Activated T-helper 1 cell treated with anti-CD3 and anti-CD28 coated beads, Interleukin-2, amount 50 U/mL, for 16 hours (primary cell): ENCODE measurements at places on chromosomes 6 and 20.

DNA sequence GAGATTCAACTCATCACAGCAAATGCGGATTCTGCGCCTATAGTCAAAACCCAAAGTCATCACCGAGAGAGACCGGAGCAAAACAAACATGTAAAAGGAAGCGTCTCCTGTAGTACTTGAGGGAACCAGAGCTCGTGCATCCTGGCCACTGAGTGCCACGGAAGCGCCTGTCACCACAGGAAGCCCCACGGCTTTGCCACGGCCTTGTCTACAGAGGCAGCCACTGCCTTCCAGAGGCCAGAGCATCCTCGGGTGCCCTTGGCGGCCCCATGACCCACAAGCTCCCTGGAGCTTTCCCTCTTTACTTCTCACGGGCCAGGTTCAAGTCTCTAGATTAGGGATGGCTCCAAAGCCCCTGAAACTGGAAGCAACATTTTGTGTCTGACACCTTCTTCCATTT is 7.5 kb downstream of the TCFL5 start:
- DNase-seq: no peak

GRCh38 chr20:51122931-51123658 is 100.2 kb upstream of the KCNG1 start:
- no peak for DNase-seq

DNA sequence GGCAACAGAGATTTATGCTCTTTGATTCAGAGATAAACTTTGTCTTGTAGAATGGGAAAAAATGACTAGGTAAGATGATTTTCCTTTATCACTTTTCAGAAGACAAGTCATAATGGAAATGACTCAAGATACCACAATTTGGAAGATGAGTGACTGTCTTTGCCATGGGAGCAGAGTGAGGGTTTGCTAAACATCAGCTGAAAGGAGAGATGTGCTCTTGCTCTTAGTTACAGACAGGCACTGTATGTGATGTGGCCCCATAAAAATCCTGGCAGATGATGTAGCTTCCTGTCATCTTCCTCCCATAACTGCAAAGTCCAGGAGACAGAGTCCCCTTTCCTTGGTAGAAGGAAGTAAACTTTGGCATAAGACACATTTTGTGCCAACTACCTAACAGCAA is 47.6 kb downstream of the BACH2 start:
- DNase-seq: no peak

DNA sequence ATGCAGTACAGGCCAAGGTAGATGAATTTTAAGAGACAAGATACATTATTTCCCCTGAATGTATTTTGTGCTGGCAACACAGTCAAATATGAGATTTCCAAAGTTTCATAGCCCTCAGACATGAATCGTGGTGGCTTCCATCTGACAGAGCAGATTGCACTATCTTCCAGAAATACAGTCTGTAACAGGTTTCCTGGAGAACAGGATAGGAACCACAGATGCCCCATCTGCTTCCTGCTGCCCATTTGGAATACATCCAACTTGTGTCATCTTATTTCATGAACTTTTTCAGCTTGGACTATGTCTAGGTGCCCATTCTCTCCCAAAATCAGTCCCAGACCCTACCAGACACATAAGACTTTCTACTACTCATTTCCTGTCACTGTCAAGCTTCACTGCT is 426.0 kb downstream of the KIF16B start:
- no peak for DNase-seq

GRCh38 chr20:44504402-44505307 is 17.2 kb downstream of the SERINC3 start:
- no peak for DNase-seq

GRCh38 chr20:63167026-63167917 is 48.7 kb downstream of the YTHDF1 start:
- no peak for DNase-seq

- DNase-seq: no peak
These were observed 455.7 kb downstream of the CD83 start for GRCh38 chr6:14573267-14573666.

- DNase-seq: no peak
These were observed 39.8 kb upstream of the ARHGAP18 start for GRCh38 chr6:129749749-129750120.

DNA sequence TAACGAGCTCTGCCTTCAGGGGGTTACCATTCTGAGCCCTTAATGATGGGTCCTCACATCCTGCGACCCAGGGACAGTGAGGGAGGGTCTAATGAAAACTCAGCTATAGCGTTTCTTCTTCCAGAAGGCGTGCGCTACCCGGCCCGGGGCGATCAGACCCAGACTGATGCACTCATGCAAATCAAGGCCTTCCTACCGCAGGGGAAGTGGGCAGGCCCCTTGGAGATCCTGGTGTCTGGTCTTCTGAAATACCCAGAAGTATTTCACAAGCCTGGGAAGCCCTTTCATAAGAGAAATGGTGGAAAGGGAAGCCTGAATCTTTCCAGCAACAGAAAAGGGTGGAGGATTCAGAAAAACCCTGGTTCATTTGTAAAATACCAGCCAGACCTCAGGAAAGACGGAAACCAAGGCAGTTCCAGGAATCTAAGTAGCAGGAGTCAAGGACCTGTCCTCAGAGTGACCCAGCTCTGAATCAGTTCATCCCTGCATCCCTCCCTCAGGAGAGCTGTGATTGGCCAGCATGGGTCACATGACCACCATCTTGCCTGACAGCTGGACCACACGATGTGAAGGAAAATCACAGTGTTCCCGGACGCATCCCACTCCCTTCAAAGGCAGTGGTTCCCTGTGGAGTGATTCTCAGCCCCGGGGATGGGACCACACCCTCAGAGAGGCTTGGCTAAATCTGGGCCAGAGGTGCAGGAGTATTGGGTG is 12.7 kb downstream of the BFSP1 start:
- no peak for DNase-seq

DNA sequence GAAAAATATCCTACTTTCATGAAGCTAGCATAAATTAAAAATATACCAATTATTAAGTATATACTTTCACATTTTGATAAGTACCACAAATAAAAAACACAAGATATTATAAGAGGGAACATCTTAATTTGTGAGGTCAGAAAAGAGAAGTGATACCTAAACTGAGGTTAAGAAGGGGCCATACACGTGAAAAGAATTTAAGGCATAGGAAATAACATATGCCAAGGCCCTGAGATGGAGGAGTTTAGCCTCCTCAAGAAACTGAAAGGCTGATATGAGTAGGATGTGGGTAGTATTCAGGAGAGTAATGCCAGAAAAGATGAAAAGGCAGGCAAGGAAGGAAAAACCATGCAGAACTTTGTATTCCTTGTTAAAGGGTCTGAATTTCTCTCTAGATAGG is 116.6 kb upstream of the HTR1E start:
- DNase-seq: no peak

DNA sequence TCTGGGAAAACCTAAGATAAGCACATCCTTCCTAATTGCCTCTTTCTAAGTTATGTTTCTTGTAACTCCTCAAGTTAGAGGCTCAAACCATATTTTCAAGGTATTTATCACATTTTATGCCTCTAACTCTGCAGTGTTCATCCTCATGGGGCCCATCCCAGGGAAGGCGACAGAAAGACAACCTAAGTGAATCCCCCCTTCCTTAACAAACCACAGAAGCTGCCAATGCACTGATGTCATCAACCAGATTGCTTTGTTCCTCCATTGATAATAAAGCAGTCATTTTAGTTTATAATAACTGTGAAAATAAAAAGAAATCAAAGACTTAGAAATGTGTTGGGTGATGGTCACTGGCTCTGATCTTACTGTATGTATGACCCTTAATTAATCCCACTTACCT is 119.5 kb upstream of the TCF21 start:
- no peak for DNase-seq

- no peak for DNase-seq
These were observed 55.1 kb downstream of the TBXT start for GRCh38 chr6:166112580-166112979.

GRCh38 chr20:50191065-50191543 is 474 bp downstream of the CEBPB start:
- no peak for DNase-seq

GRCh38 chr20:35049776-35050352 is 42.7 kb downstream of the TRPC4AP start:
- no peak for DNase-seq

- no peak for DNase-seq
These were observed 7.2 kb upstream of the CHMP4B start for GRCh38 chr20:33803921-33804337.

DNA sequence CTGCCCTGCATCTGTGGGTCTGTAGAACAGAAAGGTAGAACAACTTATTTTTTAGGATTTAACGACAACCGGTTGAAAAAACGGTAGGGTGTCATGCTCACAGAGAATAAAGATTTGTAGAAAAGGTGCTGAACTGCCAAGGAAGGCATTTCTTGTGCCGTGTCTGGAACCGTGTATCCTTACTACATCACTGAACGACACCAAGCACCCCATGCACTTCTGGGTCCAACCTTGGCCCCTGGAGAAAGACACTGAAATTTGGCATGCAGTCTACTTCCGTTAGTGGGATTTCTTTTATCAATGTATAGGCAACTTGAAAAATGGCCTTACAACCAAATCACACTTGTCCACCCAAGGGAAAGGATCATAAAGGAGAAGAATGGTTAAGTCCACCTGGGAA is 145.5 kb downstream of the ZMYND8 start:
- no peak for DNase-seq

- no peak for DNase-seq
These were observed 27.8 kb upstream of the CENPW start for GRCh38 chr6:126312013-126312665.

DNA sequence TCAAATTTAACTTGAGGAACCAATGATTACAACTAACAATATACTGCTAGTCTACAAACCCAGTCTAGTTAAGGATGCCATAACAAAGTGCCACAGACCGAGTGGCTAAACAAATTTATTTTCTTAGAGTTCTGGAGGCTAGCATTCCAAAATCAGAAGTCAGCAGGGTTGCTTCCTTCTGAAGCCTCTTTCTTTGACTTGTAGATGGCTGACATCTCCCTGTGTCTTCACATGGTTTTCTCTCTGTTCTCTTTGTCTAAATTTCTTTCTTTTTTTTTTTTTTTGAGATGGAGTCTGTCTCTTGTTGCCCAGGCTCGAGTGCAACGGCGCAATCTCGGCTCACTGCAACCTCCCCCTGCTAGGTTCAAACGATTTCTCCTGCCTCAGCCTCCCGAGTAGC is 56.1 kb downstream of the NCOA3 start:
- no peak for DNase-seq

DNA sequence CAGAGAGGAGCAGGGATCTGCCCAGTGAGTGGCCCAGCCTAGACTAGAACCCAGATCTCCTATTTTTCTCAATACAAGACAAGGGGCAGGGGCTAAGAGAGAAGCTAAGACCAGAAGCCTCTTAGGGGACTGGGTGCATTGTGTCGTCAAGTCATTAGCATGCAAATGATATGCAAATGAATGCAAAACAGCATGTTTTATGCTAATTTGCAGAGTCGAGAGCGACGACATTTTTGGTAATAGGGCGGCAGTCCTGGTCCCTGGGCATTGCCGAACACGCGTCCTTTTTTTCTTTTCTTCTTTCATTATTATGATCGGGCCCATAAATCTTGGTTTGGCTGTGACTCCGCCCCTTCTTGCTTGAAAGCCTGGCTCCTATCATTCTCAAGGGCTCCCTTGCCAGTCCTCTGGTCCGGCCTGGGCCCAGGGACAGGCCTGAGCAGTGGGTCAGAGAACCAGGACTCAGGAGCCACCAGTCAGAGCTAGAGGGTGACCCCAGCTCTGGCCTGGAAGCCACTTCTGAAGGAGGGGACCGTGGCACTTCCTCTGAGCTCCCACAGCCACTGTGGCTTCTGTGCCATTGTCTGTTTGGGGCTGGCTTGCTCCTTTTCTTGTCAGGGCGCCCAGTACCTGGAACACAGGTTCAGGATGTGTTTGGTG is 32.0 kb upstream of the SCRT2 start:
- no peak for DNase-seq

DNA sequence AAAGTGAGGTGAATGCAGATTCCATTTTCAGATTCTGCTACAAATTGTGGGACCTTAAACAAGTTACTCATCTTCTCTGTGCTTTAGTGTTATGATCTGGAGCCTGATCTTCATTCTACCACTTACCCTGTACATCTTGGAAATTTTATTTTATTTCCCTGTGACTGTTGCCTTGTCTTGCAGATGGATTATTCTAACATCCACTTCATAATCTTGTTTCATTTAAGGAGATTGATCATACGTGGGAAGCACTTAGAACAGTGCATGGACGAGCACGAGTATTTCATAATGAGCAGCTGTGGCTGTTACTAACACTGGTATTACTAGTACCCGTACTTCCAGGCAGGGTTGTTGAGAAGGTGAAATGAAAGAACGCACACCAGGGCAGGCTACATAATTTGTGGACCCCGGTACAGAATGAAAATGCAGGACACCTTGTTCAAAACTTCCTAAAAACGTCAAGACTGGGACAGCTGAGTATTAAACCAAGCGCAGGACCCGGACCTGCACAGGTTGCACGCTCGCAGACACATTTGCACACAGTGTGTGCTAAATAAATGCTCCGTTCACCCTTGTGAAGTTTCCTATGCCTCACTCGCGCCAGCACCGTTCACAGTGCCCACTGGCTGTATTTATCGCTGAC is 535 bp upstream of the CCDC170 start:
- no peak for DNase-seq

DNA sequence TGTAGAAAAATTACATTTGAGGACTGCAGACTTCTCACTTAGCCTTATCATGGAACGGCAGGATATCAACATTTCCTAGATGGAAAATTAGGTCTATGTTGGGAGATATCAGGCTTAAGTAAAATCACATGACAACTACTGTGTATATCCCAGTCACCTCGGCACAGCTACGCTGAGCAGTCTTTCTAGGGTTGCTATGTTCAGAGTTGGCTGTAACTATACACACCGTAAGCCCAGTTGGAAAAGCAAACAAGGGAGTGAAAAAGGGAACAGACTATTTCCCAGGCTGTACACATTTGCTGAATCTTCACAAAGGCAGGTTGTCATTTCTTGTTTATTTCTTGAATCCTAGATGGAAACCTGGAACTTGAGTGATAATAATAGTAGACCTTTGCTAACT is 80.7 kb upstream of the PTPRK start:
- no peak for DNase-seq

DNA sequence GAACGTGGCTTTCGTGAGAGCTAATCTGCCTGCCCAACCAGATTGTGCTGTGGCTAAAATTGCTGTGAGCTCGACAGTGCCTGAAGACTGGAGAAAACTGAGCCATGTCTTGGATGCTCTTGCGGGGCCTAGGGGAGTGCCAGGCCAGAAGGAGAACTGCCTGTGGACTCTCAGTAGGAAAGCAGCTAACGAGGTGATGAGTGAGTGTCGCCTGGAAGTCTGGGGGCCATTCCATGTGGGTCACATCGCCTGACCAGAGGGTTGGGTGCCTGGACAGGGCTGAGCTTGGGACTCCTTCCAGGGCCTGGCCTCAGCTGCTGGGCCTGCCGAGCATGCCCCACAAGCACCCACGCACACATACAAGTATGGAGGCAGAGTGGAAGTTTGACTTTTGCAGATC is 166.5 kb downstream of the VEGFA start:
- no peak for DNase-seq

DNA sequence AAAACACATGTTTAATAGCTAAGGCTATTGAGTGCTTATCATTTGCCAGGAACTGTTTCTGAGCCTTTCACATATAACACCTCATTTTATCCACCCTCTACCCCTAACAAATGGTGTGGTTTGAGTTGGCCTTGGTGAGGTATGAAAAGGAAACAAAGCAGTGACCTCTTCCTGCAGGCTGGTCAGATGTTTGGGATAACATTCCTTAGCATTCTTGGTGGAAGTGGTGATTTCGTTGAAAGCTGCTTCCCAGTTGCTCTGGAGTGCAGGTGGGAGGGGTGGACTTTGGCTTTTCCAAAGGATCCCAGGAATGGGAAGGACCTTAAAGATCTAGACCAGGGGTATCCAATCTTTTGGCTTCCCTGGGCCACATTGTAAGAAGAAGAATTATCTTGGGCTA is 41.3 kb downstream of the CARMIL1 start:
- no peak for DNase-seq

GRCh38 chr6:71124340-71124739 is 164.3 kb upstream of the OGFRL1 start:
- no peak for DNase-seq
